Stimulated activated CD4-positive, alpha-beta T cell treated with anti-CD3 and anti-CD28 coated beads, Interleukin-4, amount 100 ng/mL, for 24 hours (primary cell): ENCODE measurements at places on chromosomes 4 and X.

- DNase-seq = no peak
Measured at GRCh38 chr4:182343453-182343852, 100.3 kb downstream of the TENM3 start.

GRCh38 chr4:25552580-25553271, 102.9 kb upstream of the SLC34A2 start:
- no peak for DNase-seq

DNA sequence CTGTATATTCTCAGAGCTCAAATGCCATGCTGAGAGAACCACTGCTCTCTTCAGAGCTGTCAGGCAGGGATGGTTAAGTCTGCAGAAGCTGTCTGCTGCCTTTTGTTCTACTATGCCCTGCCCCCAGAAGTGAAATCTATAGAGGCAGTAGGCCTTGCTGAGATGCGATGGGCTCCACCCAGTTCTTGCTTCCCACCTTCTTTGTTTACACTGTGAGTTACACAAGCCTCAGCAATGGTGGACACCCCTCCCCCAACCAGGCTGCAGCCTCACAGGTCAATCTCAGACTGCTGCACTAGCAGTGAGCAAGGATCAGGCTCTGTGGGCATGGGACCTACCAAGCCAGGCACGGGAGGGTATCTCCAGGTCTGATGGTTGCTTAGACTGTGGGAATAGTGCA, 271.6 kb downstream of the CENPC start:
- DNase-seq = no peak

DNA sequence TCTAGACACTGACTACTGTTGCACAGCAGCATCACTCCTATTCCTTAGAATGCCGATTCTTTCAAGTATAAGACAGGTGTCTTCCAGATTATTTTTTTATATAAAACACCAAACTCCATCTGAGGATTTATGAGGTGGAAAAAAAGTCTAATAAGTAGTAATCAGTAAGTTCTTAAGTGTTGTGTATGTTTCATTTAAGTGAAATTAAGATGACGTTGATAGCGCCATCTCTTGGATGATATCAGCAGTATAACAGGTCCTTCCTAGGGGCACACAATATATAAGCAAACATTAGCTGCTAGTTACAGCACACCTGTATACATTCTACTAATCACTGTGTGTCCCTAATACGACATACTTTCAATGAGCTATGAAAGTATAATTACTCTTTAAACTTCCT, 99.6 kb upstream of the STS start:
- no peak for DNase-seq

- no peak for DNase-seq
Measured at GRCh38 chr4:51858605-51859202, 15.8 kb downstream of the DCUN1D4 start.

- no peak for DNase-seq
Measured at GRCh38 chr4:185894481-185894880, 82.5 kb upstream of the SORBS2 start.

- DNase-seq = no peak
Measured at GRCh38 chr4:87531621-87532020, 2.4 kb upstream of the SPARCL1 start.

GRCh38 chrX:120286733-120287512, 24.3 kb downstream of the TMEM255A start:
- no peak for DNase-seq

DNA sequence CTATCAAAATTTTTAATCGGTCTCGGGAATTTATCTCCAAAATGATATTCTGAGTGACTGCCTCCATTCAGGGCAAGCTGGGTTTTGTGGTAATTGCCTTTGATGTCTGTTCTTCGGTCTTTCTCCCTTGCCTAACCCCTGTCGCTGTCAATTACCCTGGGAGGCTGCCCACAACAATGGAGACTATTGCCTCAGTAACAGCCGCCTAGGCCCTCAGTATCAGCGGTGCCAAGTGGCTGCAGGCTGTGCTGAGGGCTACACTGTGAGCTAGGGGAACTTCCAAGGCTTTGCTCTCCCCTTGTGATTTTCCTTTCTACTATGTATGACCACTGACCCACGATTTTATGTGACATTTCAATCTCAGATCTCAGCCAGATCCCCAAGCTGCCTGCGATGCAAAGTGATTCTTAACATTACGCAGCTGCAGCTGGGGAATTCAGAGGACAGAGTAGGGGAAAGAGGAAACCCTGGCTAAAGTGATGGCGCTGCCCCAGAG, 36.3 kb upstream of the REST start:
- no peak for DNase-seq

DNA sequence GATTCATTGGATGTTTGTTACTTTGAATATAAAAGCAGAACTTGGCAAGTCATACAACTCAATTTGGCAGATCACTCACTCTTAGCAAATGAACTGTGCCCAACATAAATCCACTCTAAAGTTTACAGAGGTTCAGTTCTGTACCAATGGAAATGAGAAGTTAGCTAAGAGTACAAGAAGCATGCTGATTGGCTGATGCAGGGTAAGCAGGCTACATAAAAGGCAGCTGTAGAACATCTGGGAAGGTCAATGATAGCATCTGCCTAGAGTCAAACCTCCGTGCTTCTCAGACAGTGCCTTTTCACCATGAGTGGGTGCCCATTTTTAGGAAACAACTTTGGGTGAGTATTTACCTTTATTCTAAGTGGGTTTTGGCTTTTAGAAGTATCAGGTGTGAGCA, at the start of gene TDO2:
Gene TDO2 (plus strand): TSS at position 244 of the 400 bp plus-strand sequence. CDS start 63 bp downstream, at position 307.
- DNase-seq = no peak

DNA sequence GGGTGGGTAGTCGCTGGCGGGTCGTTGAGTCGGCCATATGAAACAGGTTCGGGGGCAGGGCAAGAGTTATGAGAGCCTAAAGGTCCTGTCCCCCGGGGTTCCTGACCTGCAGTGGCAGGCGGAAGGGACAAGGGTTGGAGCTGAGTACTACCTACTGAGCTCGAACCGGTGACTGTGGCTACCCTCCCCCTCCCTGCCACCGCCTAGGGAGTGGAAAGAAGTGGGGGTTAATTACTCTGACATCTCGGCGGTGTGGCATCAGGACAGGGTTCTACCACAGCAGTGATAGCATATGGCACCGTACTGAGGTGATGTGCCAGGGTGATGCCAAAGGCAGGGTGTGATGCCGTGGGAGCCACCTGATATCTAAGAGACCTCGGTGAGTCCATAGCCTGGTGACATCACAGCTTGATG, 307 bp downstream of the ATG4A start:
- peak; percentile 33 for DNase-seq

DNA sequence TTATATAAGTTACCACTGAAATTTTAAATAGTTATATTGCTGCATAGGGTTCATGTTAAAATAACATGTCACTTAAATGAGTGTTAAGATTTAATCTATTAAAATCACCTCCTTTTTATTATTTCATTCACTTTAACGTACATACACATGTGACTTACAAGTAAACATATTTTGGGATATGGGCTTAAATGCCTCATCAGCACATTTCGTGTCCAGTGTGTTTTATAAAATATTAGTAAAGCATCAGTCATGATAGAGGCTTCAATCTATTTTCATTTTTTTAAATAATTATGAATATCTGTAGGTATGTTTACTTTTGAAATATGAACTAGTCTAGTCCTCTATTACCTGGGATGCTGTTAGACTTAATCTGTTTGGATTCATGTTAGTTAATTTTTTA, 143.6 kb downstream of the NPNT start:
- no peak for DNase-seq

GRCh38 chrX:129637217-129638109, 17.3 kb downstream of the APLN start:
- DNase-seq = peak; percentile 78

DNA sequence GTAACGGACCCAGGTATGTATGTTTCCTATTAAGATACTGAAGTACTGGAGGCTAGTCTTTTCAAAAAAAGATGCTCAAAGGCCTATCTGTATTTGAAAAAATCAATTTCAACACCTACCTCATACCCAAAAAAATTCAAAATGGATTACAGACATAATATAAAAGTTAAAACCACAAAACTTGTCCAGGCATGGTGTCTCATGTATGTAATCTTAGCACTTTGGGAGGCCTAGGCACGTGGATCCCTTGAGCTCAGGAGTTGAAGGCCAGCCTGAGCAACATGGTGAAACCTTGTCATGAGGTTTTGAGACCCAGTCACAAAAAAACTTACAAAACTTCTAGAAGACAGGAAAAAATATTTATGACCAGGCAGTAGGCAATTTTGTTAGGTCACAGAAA, 16.7 kb downstream of the RBMX start:
- no peak for DNase-seq

GRCh38 chr4:89296399-89296798, 11.2 kb downstream of the GPRIN3 start:
- DNase-seq = no peak

DNA sequence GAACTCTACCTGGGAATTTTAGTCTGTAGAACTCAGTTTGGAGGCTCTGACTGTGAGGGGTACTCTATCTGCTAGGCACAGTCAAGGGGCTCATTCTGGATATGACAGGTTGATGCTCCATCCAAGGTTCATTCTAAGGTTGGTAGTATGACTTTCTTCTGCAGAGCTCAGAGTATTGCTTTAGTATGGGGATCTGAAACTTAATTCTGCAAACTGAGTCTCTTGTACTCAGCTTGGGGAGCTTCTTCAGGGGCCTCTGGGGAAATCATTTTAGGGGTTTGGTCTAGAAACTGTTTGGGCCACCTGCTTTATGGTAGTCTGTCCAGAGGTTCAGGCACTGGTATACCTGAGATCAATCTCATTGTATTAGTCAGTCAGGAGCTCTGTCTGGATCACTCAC, 9.7 kb upstream of the TSR2 start:
- DNase-seq = no peak
